ENCODE measurements at places on chromosomes 2 and 18.
A peak's percentile ranks its signal among the peaks of the same experiment; 100 is the strongest.

DNA sequence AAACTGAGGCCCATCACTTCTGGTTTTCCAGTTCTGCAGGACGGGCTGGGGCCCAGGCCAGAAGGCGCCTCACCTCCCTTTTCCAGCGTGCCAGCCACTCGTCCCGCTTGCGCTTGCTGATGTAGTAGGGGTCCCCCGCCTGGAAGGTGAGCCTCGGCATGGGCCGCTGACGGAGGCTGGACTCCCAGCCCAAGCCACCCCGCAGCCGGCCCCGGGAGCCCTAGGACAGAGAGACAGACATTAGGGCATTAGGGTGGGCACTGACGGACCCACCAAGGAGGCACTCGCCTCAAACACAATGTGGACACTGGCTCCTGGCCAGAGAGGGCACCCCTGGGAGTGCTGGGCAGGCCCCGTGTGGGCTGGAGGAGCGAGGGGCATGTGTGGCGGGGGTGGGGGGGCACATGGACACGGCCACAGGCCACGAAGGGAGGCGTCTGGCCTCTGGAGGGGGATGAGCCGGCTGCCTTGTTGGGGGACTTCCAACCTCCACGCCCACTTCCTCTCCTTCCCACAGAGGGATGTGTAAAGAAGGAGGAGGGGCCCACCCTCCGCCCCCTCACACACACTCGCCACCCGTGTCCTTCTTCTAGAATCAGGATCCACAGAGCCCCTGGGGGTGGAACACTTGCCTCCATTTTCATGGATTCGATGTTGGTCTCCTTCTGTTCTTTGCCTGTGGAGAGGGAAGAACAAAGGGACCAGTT is 66.7 kb downstream of the DNMT3A start:
- peak; percentile 69 for DNase-seq

GRCh38 chr2:134433469-134433868 is 179.6 kb downstream of the MGAT5 start:
- DNase-seq = no peak

GRCh38 chr18:26697186-26697884 is 149.0 kb upstream of the KCTD1 start:
- no peak for DNase-seq

- DNase-seq = no peak
Measured at GRCh38 chr2:101200676-101201075, 49.5 kb upstream of the TBC1D8 start.

- DNase-seq = peak; percentile 34
Measured at GRCh38 chr2:69628325-69629021, 15.1 kb downstream of the AAK1 start.

DNA sequence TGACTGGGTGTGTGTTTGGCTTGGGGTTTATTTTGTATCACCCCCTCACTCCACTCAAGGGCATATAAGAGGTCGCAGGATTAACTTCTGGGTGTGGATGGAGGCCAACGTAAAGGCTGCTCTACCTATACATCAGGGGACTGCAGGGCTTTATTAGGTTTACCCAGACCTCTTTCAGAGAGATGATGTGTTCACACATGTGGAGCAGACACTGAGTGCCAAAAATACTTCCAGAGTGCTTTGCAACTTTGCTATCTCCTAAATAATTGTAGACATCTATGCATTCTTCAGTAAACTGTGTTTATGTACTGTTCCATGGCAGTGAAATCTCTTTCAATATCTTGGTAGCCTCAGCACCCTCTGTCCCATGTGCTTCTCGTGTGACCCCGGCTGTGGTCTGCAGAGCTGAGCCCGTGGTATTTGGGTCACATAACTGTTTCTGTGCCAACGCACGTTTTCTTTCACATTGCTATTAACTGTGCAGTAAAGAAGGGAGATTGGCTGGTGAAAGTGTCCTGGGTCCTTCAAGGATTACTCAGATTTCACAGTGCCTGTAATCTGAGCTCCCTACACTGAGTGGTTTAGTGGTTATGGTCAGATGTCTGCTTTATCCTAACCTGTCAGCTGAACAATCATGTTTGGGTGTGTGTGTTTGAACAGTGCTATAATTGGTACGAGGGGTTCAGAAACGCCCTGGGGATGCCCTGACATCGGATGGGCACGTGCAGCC is 208.1 kb downstream of the VAPA start:
- no peak for DNase-seq

- no peak for DNase-seq
Measured at GRCh38 chr2:187372213-187372612, 75.8 kb downstream of the CALCRL start.

- DNase-seq = no peak
Measured at GRCh38 chr2:130756053-130756873, 923 bp downstream of the AMER3 start.

DNA sequence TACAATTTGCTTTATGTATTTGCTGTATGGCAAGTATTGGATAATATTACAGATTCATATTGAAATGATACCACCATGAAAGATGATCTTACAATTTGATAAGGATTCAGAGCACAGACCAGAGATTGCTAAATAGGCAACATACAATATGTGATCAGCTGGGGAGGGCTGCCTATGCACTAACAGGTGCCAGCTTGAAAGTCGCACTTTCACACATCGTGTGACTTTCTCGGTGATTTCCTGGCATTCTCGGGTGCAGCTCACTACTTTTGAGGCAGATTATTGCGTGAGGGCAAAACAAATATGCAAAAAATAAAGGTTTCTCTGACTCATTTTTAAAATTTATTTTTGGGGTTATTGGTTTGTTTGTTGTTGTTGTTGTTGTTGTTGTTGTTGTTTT is 36.0 kb downstream of the RBMS1 start:
- no peak for DNase-seq

DNA sequence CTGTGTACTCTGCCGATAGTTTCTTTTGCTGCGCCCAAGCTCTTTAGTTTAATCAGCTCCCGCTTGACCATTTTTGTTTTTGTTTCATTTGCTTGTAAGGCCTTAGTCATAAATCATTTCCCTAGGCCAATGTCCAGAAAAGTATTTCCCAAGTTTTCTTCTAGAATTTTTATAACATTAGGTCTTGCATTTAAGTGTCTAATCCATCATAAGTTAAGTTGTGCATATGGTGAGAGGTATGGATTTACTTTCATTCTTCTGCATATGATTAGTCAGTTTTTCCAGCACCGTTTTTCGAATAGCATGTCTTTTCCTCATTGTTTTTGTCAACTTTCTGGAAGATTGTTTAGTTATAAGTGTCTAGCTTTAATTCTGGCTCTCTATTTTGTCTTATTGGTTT is 484.8 kb upstream of the CNTNAP5 start:
- no peak for DNase-seq

- DNase-seq = no peak
Measured at GRCh38 chr2:139940686-139941085, 1160.5 kb upstream of the NXPH2 start.

DNA sequence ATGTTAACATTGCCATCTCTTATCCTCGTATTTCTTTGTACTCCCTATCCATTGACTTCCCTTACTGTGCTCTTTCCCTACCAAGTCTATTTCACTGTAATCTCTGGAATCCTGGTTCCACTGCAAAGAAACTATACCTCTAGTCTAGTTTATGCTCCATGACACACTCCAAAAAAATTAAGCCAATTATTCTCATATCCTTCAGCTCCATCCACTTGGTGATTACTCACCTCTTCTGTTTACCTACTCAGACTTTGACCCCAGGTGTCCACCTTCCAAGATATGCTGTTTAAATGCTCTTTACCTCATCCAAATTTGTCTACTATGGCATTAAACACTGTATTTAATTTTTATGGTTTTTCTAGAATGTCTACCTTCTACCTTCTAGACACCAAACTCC is 137.9 kb downstream of the ATAD2B start:
- DNase-seq = no peak

DNA sequence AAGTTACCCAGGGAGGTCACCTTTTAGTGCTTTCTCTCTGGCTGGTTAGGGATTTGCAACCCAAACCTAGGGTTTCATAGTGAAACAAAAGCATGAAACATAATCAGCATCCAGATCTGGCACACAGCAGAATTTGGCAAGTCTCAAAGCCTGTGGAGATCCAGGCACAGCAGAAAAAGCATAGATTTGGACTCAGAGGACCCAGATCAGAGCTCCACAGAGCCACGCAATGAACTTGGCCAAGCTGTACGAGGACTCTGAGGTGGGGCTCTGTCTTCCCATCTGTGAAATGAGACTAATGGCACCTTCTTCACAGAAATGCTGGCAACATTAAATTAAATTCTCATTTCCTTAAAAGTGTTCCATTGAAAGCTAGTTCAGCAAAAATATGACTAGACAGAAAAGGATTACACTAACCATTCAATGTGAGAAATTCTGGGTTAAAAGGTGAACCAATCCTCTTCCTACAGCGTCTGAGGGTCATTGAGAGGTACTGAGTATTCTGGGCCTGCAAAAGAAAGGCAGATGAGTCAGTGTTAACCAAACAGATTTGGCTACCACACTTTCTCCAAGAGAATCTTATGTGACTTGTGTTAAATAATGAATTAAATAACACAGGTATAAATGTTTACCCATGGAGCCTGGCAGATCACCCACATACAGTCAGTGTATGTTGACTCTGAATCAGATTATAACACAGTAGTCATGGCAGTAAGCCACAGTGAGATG is 266.3 kb downstream of the MREG start:
- no peak for DNase-seq

DNA sequence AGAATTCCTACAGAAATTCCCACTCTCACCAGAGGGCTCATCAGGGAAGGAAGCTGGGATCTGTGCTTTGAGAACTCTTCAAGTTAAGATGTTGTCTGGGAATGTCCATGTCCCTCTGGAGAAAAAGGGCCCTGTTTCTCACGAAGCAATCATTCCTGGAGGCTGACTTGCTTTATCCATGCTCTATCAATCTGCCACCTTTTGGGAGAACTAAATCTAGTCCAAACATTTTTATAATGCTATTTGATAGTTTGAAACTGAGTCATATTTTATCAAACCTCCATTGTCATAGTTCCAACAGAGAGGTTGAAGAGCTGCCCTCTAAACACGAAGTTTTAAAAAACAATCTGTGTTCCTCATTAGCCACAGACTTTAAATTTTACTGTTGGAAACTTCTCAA is 219.2 kb downstream of the MTX2 start:
- DNase-seq = no peak

DNA sequence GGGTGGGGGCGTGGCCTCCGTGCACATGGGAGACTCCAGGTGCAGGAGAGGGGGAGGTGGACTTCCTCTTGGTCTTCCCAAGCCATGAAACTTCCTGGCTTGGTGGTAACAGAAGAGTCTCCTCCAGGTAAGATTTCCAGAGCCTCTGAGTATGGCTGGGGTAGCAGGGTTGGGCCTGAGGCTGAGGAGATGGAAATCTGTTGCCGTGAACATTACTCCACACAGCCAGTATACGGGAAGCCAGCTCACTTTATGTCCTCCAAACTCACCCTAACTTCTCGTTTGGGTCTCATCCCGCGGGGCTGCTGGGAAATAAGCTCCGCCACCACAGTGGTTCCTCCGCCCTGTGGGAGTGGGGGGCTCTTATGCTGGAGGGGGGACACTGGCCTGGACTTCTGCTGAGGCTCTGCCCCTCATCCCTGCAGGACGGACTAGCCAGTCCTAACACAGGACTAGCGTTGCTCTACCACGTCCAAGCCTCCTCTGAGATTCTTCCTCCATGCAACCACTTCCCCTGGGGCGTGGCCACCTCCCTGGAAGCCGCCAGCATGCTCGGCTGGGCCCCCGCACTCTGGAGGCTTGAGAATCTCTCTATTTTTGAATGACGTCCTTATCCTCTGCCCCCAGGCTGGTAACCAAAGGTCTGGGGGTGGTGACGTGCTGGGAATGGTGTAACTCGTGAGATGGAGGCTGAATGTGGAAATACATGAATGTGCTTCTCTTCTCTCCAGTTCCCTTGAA is 777 bp upstream of the RAB17 start:
- no peak for DNase-seq

DNA sequence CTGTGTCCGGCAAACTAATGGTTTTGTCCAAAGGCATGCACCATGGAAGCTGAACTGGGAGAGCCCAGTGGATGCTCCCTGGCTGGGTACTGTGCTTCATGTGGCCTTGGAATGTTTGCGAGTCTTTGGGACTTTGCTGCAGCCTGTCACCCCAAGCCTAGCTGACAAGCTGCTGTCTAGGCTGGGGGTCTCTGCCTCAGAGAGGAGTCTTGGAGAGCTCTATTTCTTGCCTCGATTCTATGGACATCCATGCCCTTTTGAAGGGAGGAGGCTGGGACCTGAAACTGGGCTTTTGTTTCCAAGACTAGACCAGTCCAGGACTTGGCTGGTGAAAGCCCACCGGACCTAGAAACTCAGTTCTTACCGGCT is 1.7 kb downstream of the MARS2 start:
- no peak for DNase-seq

GRCh38 chr18:36610661-36611060 is 218.1 kb downstream of the TPGS2 start:
- no peak for DNase-seq

DNA sequence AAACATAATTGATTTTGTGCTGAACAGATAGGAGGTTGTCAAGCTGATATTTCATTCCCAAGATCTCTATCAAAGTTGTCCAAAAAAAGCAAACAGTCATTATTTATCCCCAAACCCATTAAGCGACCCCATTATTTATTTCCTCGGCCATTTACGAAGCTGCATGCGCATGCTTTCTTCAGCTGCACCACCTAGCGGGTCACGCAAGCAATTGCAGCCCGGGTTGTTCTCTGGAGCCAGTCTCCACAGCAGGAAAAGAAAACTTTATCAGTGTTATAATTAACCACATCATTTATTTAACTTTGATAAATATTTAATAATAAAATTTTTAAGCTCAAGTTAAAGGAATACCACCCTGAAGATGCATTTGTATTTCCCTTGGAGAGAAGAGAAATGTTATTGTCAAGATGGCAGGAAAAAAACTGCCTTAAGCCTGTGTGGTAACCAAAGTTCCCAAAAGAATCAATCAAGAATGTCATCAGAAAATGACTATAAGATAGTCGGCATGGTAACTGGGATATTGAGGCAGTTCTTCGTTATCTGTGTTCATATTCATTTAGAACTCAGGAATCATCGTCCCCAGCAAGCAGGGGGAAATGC is 304.7 kb downstream of the FBXO15 start:
- DNase-seq = peak; percentile 29

DNA sequence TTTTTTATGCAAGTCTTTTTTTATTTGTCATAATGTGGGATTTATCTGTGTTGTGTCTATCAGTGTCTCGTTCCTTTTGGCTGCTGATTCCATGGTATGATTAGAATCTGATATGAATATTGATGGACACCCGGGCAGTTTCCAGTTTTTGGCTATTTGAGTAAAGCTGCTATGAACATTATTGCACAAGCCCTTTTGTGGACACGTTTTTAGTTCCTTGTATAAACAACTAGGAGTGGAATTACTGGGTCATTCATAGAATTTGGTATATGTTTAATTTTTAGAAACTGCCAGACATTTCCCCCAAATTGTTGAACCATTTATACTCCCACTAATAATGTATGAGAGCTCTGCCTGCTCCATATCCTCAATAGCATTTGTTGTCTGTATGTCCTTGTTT is 26.6 kb downstream of the HK2 start:
- no peak for DNase-seq
